ENCODE measurements at places on chromosomes 13 and 19. TPM values are rescaled to one million over a fixed set of nuclear protein-coding genes. Genes with fewer than 3 reads are reported as not detected.
A peak's percentile ranks its signal among the peaks of the same experiment; 100 is the strongest.

DNA sequence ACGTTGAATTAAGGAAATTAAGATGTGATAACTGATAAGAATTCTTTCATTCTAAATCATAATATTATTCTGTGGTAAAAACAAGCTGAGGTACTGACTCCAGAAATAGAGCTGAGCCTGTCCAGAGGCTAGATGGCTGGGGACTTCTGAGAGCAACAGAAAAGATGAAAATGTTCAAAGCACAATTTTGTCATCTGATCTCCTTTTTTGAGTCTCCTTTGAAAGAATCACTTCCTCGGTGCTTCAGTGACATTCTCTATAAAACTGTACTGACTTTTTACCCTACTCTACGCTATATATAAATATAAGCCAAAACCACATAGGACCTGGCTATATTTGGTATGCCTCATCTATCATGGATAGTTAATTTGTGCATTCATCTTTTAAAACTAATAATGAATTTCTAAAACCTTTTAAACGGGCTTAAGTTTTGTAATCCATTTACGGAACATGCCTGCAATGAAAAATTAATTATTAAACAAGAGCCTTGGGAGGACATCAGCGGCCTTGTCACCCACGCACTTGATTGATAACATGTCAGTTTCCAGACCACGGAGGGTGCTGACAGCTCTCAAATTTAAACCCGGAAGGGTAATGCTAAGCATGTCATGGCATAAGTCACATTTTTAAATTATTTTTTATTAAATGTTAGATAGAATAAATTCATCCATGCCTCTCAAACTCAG lies 235.5 kb downstream of the PCDH9 start:
- no peak for DNase-seq

DNA sequence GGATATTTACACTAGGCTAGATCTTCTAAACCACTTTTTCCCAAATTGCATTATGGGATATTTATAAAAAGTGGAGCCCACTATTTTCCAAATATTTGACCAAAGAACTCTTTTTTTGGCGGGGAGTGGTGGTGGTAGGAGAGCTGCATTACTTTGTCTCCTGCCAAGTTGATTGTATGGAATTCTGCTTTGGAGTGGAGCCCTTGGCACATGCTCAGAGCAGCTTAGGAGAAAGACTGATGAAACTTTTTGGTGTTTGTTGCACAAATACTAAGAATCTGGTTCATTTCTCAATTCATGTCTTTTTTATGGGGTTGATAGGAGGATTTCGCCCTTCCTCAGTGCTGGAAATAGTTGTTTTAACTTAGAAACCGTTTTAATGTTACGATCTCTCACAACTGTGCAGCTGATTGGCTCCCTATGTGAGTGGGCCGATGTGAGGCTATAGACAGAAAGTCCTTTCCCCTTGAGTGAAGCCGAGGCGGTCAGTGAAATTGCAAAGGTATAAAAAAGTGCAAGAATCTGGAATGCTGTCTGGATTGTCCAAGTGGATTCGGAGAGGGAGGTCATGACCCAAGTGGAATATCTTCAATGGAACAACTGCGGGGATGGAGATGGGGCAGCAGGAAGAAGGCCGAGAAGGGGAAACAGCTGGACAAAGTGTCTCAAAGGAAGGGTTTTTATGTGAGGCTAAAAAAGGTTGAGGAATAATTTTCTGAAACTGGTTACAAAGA lies 415.9 kb downstream of the FGF9 start:
- DNase-seq: no peak

DNA sequence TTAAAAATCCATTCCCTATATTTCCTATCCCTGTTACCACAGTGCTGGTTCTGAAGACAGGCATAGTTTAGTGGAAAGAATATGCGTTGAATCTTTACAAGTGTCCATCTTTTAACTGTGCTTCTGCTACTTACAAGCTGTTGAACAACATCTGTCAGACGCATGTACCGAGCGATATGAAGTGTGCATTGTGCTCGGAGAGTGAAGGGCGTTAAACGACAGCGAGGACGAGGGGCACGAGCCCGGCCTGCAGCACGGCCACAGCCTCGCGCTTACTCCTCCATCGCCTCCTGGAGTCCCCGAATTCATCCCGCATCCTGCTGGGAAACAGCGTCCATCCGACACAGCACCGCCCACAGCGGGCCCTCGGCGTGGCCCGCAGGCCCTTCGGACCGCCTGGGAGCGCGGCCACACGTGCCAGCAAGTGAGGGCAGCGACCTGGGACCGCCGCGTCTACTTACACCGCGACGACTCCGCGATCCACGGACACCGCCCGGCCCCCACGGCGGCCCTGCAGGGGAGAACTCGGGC lies 514 bp downstream of the PCID2 start:
- DNase-seq: peak; percentile 61

GRCh38 chr19:5397804-5398692 lies 57.2 kb upstream of the ZNRF4 start:
- DNase-seq: no peak

DNA sequence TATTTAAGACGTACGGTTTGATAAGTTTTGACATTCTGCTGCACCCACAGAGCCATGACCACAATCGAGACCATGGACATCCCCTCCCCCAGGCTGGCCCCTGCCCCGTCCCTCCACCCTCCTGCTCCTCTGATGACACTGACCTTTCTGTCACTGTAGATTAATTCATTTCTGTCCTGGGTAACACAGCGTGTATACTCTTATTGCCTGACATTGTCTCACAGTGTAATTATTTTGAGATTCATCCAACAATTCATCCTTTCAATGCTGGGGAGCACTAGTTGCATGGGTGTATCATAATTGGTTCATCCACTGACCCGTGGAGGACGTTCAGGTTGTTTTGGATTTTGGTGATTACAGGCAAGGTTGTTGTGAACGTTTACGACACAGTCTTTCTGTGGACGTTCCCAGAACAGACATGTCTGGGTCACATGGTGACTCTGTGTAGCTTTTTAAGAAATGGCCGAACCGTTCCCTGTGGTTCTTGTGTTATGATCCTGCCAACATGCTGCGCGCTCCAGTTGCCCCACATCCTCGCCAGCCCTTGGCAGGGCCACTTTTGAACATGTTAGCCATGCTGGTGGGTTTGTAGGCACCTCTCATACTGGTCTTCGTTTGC lies 41.9 kb downstream of the C13orf46 start:
- no peak for DNase-seq

- DNase-seq: no peak
Measured at GRCh38 chr13:46184277-46184699, 2.3 kb upstream of the LCP1 start.

IFNL3 gene
- total RNA-seq: not detected

CDC42EP5 gene
- 14.7 TPM for total RNA-seq
